Heart right ventricle (tissue), 16 donors: ENCODE measurements at places on chromosomes 7 and 10. TPM values are rescaled to one million over a fixed set of nuclear protein-coding genes. Genes with fewer than 3 reads are reported as not detected.
A peak's percentile ranks its signal among the peaks of the same experiment; 100 is the strongest.

GRCh38 chr7:83005410-83005809, 157.3 kb downstream of the PCLO start:
- no peak for DNase-seq

DNA sequence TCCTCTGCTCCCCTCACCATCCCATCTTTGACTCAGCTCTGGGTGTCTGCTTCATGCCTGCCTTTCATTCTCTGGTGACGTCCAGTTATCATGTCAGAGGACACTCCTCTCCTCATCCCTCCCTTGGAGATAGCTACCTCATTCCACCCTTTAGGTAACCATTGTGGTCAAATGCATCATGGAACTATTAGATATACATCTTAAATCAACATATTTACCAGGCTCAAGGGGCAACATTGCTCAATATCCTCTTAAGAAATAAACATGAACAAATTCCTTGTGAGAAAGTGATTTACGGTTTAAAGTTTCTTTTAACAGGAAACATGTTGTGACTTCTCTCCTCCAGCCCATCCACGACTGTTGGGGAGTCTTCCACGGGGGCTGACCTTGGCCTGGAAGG, 511.6 kb upstream of the IGFBP3 start:
- DNase-seq: no peak

DNA sequence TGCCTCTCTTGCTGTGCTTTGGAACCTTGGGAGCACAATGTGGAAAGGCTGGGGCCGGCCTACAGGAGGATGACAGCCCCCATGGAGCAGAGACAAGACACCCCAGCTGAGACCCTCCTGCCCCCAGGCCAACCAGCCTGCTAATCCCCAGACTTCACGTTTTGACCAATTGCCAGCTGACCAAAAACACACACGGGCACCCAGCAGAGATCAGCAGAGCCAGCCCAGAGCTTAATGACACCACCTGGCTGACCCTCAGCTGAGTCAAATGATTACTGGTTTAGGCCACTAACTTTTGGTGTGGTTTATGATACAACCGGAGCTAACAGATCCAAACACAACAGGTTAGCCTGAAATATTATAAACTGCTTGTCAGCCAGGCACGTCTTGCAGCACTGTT, 111.2 kb upstream of the KIF5B start:
- no peak for DNase-seq

- DNase-seq: peak; percentile 34
Observed at GRCh38 chr10:5775685-5776084, 37.5 kb downstream of the GDI2 start.

- no peak for DNase-seq
Observed at GRCh38 chr7:628826-629225, 97.7 kb upstream of the DNAAF5 start.

GRCh38 chr7:18648849-18649758, 153.6 kb downstream of the HDAC9 start:
- DNase-seq: no peak

DNA sequence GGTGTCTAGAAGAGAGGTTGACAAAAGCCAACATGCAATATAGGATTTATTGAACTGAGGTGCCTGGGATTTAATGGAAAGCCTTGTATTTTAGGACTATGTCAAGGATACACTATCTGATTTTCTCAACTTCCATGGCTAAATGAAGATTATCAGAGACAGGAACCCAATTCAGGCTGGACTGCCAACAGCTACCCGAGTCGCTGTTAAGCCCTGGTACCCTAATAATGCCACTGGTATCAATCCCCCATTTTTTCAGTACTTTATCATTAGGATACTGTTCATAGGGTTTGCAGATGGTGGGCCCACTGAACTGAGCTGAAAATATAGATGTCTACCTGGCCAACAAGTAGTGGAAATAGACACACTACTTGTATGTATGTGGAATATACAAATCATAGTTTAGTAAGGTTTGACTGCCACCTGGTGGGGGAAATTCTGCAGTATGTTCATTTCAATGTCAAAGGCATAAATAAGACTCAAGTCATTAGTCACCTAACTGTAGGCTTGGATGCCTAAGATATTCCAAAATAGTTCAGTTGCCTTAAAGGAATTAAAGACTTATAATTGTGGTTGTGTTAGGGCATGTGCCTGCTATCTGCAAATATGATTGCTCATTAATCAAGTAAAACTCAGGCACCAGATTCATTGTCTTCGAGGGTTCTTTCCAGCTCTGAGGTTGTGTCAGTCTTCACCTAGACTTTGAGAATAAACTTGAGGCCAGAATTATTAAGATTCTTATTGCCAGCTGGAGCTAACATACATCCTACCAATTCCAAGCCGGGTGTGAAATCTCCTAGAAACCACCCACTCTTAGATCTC, 34.1 kb upstream of the NOBOX start:
- no peak for DNase-seq

DNA sequence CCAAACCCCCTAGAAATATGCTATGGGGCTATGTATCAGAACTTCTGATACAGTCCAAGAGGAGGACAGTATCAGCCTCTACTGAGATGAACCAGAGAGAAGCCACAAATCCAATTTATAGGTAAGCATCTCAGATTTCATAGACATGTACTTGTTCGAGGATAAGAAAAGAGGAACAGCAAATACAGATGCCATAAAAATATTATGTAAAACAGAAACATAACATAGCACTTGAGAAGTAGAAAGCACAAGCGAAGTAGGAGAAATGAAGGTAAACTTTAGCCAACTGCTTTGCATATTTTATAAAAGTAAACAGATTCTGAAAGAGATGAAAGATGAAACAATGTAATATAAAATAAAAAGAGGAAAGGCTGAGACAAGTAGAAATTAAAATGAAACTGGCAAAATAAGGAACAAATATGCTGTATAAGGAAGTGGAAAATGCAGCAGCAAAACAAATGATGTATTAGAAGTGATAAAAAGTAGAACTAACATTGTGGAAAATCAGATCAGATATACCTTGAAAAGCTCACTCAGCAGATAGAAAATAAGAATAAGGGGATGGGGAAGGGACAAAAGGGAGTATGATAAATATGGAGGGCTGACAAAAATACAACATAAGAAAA, 135.1 kb downstream of the SKAP2 start:
- DNase-seq: no peak

DNA sequence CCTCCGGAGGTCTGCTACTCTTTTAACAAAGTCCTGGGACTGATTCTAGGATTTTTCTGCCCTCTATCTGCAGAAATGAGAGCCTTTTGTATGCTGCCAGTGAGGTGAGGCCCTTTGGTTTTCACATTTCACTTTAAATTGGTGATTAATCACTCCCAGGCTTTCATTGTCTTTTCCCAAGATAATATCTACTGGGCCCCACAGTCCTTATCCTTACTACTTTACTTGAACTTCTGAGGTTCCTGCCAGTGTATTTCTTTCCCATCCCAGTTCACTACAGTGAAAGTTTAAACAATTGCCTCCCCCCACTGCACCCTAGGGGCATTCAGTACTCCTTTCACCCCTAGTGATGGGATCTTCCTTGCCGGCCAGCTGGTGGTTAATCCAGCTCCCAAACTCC, 127.4 kb upstream of the INHBA start:
- no peak for DNase-seq

DNA sequence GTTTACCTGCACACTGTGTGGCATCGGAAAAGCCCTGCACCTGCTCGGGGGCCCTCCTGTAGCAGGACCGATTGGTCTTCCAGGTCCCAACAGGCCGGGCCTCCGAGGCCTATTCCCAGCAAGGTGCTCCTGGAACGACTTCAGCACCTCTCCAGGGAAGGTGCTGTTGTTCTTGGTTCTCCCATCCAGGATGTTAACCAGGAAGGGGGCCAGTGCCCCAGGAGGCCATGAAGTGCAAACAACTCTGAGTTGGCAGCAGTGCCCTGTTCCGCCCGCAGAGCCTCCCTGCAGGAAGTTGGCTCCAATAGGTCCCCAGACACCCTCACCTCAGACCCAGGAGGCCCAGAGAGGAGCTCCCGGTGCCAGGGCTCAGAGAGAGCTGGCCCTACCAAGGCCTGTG, 64.0 kb upstream of the DUSP5 start:
- DNase-seq: no peak

- DNase-seq: no peak
Observed at GRCh38 chr10:131858583-131859340, 42.0 kb upstream of the PPP2R2D start.

DNA sequence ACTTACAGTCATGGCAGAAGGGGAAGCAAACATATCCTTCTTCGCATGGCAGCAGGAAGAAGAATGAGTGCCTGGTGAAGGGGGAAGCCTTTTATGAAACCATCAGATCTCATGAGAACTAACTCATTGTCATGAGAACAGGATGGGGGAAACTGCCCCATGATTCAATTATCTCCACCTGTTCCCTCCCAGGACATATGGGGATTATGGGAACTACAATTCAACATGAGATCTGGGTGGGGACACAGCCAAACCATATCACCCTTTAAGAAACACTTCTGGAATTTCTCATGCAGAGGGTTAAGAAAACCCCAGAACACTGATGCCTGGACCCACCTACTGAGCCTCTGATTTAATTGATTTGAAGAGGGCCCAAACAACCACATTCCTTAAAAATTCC, 63.3 kb upstream of the DNAJB12 start:
- DNase-seq: no peak

GRCh38 chr10:87500646-87501048, 4.0 kb upstream of the MINPP1 start:
- DNase-seq: no peak

GRCh38 chr7:100640517-100641440, 573 bp downstream of the TFR2 start:
- DNase-seq: no peak

DNA sequence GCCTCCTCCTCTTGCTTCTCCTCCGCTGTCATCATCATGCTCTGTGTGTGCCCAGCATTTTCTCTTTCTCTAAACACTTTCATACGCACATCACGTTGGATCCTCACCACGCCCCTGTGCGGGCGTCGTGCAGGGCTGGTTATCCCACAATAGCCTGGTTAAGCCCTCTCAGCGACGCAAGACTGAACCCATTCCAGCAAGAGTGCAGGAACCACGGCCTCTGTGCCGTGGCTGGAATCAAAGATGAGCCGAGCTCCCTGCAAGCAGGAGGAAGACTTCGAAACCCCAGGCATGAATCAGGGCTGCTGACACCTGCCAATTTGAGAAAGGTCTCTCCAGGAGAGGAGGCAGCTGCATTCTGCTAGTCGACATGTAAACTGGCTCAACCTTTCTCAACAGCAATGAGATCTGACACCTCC, 74.8 kb upstream of the FOXK1 start:
- no peak for DNase-seq

DNA sequence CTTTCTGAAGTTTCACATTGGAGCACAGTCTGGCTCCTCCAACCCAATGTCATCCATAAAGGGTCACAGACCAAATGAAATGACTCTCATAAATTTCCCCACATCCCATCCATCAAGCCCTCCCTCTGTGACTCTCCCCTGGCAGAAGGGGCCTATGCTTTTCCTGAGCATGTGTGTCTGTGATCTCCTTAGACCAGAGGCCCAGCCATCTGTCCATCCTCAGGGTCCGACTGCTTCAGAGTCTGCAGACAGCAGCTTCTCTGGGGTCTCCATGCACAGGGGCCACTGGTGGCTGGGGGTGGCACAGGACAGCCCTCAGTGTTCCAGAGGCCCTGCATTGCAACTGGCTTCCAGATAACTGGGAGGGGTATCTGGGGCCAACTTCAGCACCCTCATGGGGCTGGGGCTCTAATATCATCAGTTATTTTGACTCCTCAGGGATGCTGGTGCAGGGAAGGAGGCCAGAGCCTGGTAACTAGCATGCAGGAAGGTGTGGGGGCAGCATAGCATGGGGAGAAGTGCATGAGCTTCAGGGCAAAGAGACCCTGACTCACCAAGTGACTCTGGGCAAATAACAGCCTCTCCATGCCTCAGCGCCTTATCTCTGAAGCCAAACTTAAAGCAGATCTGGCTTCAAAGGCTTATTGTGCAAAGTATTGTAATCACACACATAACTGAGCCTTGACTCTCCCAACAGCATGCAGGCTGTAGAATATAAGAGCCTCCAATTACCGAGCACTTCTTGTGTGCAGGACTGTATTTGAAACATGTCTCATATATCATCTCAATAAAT, 266.9 kb downstream of the GRID1 start:
- no peak for DNase-seq

- no peak for DNase-seq
Observed at GRCh38 chr10:5530412-5530806, 5.6 kb downstream of the CALML3 start.

DNA sequence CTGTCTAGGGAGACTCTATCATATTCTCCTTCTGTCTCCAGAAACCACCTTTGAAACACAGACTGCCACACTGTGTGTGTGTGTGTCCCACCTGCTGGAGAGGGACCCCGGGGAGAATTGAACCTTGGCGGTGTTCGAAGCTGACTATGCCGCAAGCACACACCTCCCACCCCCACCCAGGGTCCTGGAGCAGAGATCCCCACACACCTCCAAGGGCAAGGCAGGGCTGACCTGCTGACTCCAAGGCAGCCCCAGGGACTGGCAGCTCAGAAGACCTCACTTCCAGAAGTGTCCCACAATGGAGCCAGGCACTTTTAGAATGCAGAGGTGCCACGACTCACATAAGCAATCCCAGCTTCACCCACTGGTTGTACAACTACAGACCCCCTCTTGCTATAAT, 13.1 kb downstream of the DRGX start:
- no peak for DNase-seq

DNA sequence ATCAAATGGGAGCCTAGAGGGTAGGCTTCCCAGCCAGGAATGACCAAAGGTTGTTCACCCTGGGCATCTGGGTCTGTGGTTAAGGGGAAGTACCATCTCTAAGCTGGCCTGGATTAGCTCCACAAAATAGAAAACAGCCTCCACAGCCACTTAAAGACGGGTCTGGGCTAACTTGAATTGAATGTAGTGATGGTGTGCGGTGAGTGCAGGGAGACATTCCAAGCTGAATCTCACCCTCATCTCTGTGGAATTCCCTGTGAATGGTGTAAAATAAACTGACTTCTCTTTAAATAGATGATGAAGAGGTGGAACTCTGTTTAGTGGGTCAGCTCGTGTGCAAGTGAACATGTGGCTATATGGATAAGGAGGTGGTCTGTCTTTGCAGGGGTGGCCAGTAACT, 251.0 kb downstream of the DYNC1I1 start:
- DNase-seq: no peak

GPR26 gene
- total RNA-seq: not detected

H2BK1 gene
- total RNA-seq: not detected

CDK1 gene
- total RNA-seq: 0.72 TPM

C10orf71 gene
- 200 TPM for total RNA-seq

TRPV5 gene
- total RNA-seq: not detected

RBM48 gene
- 10.2 TPM for total RNA-seq

SPDYE11 gene
- not detected for total RNA-seq

LRRC17 gene
- total RNA-seq: 3.1 TPM

SEMA3C gene
- 52.2 TPM for total RNA-seq

CYP3A7 gene
- not detected for total RNA-seq

LMOD2 gene
- 863 TPM for total RNA-seq

WNT8B gene
- not detected for total RNA-seq

RPP30 gene
- total RNA-seq: 27.9 TPM

C10orf95 gene
- not detected for total RNA-seq

PHYH gene
- 174 TPM for total RNA-seq

AS3MT gene
- total RNA-seq: 15.3 TPM

SLC39A12 gene
- not detected for total RNA-seq
